Stimulated activated naive CD4-positive, alpha-beta T cell (primary cell): ENCODE measurements at places on chromosomes 12 and 14.

DNA sequence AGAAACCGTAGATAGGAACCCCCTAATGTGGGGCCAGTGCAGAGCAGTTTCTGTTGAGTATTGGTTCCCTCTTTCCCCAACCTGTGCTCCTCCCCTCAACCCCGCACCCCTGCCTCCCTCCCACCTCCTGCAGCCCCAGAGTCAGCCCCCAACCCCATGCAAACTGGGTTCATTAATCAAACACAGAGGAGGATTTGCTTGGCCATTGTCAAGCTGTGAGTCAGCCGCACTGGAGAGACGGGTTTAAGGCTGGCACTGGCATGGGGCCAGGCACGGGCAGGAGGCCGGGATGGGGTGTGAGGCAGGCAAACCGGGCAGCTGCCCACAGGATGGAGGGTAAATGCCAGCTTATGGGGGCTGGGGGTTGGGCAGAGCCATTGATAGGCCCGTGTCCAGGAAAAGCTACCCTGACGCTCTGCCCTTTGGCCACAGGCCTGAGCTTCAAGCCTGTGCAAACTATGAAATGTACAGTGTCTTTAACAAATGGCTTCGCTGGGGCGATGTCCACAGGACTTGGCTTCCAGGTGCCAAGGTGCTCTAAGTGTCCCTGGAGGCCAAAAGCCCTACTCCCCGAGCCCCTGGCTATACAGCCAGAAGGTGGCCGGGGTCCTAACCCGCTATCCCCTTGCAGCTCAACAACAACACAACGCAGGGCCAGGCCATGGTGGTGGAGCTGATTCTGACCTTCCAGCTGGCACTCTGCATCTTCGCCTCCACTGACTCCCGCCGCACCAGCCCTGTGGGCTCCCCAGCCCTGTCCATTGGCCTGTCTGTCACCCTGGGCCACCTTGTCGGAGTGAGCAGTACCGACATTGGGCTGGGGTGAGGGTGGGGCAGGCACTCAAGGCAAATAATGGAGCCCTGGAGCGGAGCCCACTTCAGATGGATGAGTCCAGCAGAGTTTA lies 1.4 kb downstream of the AQP5 start:
- DNase-seq = no peak

GRCh38 chr12:53061404-53062010 lies 11.6 kb downstream of the TNS2 start:
- DNase-seq = no peak

DNA sequence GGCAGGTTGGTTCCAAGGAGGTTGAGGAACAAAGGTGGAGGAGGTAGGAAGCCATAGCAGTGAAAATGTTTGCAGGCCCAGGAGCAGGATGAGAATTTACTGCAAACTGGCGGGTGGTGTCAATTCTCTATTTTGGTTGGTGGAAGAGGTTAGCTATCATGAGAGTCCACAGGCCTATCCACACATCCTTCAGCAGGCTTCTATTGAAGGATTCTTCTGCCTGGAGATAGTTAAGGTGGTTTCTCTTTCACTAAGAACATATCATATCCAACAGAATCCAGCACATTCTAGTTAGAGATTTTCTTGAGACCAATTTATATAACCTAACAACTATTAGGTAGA lies 68.9 kb upstream of the DYRK2 start:
- no peak for DNase-seq

GRCh38 chr14:77265561-77266335 lies 5.3 kb downstream of the NGB start:
- no peak for DNase-seq

GRCh38 chr14:105193916-105194782 lies 13.0 kb upstream of the NUDT14 start:
- DNase-seq = no peak

DNA sequence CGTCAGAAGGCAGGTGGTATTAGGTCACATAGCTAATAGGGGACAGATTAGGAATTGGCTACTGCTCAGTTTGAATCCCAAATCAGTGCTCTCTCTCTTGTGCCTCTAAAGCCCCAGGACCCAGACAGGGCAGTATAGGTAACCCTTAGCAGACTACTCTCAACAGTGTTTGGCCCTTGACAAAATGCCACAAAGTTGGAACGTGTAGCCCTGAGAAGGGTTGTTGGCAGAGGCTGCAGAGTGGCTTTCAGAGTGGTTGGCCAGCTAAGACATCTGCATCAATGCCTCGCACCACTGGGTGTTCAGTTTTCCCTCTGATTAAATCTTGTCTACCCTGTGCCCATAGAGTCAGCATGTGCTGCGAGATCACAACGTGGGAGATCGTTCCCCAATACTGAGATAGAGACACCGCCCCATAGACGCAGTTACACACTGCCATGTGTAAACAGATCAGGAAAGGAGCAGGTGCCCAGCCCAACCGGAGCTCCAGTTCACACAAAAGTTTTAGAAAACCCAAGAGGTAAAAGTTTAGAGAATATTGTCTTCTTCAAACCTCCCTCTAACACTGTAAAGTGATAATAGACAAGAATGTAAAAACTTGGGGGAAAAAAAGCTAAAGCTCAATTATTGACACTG lies 48.3 kb downstream of the EML1 start:
- DNase-seq = no peak

GRCh38 chr14:103041464-103041863 lies 15.9 kb downstream of the CDC42BPB start:
- no peak for DNase-seq

DNA sequence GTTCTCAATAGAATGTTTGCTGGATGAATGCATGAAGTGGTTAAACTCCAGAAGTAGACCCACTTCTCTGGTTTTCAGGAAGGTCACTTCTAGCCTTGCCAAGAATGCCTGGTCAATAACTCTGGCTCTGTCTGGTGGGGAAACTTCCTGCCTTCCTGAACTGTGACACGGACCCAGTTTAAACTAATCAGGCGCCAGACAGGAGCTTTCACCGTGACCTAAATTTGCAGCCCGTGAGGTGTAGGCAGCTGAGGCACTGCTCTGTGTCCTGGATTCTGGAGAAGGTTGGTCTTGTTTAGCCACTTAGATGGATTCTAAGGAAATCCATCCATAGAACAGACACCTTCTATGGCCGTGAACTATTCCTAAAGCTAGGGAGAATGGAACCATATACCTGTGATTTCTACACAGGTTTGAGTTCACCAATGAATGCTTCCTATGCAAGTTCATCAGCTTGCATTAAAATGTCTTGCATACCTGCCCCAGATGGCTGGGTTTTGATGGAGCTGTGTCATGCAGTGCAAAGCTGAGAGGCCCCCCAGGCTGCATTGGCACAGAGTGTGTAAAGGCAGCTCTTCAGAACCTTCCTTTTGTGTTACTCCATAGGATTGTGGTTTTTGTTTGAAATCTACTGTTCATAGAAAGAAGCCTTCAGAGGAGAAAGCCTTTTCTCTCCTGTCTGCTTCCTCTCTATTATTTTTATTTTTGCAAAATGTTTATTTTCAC lies 4.4 kb downstream of the CHST11 start:
- DNase-seq = no peak

GRCh38 chr12:53006810-53007309 lies 604 bp downstream of the EIF4B start:
- peak; percentile 63 for DNase-seq

DNA sequence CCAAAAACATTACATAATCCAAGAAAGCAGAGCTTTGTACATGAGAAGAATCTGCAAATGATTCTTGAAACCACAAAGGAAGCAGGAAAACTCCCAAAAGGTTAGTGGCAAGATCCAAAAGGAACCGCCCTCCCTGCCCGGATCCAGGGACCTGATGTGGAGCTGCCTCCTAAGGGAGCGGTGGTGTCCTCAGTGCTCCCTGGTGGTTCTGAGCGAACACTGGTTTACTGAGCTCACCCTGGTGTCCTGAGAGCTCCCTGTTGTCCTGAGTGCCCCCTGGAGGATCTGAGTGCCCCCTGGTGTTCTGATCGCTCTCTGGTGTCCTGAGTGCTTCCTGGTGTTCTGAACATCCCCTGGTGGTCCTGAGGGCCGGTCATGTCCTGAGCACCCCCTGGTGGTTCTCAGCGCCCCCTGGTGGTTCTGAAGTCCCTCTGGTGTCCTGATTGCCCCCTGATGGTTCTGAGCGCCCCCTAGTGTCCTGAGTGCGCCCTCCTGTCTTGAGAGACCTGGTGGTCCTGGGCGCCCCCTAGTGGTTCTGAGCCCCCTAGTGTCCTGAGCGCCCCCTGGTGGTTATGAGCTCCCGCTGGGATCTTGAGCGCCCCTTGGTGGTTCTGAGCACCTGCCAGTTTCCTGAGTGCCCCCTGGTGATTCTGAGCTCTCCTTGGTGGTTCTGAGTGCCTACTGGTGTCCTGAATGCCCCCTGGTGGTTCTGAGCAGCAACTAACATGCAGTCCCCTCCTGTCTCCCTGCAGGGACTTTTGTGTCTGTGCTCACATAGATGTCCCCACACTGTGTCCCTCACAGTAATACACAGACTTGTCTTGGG lies 891.1 kb downstream of the TMEM121 start:
- DNase-seq = peak; percentile 47

- DNase-seq = no peak
Observed at GRCh38 chr12:12563290-12563928, 746 bp upstream of the DUSP16 start.

- DNase-seq = no peak
Observed at GRCh38 chr12:33423706-33424105, 15.9 kb downstream of the SYT10 start.

GRCh38 chr14:94363151-94363624 lies 25.2 kb downstream of the SERPINA1 start:
- DNase-seq = no peak

DNA sequence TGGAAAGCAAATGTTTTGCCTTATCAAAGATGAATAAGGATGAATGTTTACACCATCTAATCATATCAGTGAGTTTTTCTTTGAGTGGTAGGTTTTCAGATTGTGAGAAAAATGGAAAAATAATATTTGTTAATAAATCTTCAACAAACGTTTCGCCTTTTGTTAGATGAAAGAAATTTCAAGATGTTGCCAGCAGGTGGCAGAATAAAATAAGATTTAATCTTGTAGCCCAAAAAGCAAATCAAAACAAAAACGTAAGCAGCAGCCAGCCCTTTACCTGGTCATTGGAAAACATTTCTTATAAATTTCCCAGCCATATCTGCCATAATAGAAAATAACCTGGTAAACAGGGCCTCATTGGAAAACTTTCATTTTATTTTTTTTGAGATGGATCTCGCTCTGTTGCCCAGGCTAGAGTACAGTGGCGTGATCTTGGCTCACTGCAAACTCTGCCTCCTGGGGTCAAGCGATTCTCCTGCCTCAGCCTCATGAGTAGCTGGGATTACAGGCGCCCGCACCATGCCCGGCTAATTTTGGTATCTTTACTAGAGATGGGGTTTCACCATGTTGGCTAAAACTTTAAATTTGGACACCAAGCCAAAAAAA lies 15.4 kb upstream of the TMEM120B start:
- DNase-seq = peak; percentile 66

- no peak for DNase-seq
Observed at GRCh38 chr12:76810671-76811419, 46.9 kb downstream of the ZDHHC17 start.

GRCh38 chr12:86727160-86727559 lies 471.0 kb upstream of the MGAT4C start:
- no peak for DNase-seq

DNA sequence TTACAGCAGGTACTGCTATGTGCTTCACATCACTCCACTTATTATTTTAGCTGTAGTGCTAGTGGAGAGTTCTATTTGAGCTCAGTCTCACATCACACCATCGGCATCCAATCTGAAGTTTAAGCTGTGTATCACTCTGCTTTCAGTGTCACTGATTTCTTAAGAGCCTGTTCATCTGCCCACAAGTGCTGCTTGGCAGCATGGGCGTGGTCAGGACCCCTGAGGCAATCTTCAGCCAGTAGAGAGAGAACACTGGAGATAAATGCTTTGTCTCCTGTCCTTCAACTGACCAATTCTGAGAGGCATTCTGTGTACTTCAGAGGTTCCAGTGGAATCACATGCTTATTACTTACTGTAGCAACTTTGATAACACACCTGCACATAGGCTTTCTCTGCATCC lies 728.8 kb downstream of the RPS29 start:
- DNase-seq = no peak

DNA sequence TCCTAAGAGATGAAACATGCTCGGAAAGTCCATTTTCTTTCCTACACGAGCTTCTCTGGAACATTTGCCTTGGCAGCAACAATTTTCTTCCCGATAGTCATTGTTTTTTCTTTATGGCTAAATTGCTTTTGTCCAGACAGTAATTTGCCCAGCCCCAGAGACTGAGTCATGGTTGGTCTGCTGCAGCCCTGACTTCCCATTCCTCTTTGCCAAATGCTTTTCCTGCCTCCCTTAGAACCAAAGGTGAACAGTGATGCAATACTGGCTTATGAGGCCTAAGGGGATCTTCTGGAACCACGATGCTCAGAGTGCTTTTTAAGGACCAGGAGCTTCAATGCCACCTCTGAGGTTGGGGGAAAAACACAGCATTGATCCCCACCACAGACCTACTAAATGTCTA lies 1599.6 kb upstream of the TMEM132C start:
- DNase-seq = no peak

DNA sequence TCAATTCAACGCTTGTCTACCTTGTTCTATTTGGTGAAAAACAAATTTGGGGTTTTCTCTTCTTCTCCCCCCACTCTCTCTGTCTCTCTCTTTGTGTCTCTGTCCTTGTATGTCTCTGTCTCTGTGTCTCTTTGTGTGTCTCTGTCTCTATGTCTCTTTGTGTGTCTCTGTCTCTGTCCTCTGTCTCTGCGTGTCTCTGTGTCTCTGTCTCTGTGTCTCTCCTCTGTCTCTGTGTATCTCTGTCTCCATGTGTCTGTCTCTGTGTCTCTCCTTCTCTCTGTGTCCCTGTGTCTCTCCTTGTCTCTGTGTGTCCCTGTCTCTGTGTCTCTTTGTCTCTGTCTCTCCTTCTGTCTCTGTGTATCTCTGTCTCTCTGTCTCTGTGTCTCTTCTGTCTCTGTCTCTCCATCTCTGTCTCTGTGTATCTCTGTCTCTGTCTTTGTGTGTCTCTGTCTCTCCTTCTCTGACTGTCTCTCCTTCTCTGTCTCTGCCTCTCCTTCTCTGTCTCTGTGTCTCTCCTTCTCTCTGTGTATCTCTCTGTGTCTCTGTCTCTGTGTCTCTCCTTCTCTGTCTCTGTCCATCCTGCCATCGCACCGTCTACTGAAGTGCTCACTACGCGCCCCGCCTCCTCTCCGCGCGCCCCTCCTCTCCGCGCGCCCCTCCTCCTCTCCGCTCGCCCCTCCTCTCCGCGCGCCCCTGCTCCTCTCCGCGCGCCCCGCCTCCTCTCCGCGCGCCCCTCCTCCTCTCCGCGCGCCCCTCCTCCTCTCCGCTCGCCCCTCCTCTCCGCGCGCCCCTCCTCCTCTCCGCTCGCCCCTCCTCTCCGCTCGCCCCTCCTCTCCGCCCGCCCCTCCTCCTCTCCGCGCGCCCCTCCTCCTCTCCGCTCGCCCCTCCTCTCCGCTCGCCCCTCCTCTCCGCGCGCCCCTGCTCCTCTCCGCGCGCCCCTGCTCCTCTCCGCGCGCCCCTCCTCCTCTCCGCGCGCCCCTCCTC lies 12.8 kb downstream of the LRCOL1 start:
- DNase-seq = peak; percentile 82

DNA sequence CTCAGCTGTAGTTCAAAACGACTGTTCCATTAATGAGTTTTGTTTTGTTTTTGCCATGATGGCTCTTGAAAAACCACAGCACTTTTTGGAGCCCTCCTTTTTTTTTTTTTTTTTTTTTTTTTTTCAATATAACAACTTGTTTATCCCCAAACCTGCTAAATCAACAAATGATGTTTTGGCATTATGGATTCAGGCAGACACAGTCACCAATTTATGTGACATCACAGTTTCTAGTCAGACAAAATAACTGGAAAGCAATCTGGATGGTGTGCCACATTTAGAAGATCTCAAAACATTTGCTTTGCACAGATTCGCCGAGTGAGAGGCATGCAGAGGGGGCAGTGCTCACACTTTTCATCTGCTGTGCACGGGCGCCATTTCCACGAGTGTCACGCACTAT lies 7.9 kb upstream of the RFLNA start:
- DNase-seq = no peak

GRCh38 chr14:54674046-54674741 lies 107.3 kb downstream of the SAMD4A start:
- no peak for DNase-seq
